ENCODE measurements at places on chromosomes 5 and 9. TPM values are rescaled to one million over a fixed set of nuclear protein-coding genes. Genes with fewer than 3 reads are reported as not detected.

GRCh38 chr5:6700685-6701355 is 12.4 kb upstream of the TENT4A start:
- DNase-seq = no peak

GRCh38 chr9:36140086-36141084 is 3.9 kb downstream of the GLIPR2 start:
- no peak for DNase-seq

DNA sequence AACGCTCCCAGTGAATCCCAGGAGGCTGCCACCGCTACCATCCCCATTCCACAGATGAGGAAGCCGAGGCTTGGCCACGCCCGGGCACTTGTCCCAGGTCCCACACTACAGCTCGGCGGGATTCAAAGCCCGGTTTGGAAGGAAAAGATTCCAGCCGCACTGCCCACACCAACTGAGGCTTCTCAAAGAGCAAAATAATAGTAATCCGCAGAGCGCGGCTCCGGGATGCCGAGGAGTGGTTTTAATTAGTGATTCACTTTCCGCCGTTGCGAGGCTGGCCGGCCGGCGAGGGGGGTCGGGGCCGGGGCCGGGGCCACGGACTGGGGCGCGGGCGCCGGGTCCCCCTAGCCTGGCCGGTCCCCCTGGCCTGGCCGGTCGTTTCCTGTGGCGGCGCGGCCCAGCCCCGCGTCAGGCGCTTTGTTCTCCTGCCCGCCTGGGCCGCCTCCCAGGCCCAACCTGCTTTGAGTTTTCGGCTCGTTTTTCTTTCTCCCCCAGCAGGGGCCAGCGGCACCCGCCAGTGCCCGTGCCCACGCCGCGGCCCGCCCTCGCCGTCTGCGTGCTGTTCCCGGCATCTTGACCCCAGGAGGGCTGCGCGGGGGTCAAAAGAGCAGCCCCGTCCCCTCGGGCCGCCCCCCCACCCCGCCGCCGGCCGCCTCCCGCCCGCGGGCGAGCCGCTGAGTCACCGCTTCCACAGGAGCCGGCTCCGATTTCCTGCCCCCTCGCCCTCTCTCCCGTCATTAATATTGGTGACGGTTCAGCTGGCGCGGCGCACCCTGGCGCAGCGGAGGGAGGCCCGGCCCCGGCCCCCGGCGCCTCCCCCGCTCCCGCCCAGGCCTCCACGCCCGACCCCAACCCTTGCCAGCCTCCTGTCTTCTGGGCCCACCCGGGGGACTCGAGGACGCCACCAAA is 31.2 kb downstream of the FGF18 start:
- peak; percentile 34 for DNase-seq

DNA sequence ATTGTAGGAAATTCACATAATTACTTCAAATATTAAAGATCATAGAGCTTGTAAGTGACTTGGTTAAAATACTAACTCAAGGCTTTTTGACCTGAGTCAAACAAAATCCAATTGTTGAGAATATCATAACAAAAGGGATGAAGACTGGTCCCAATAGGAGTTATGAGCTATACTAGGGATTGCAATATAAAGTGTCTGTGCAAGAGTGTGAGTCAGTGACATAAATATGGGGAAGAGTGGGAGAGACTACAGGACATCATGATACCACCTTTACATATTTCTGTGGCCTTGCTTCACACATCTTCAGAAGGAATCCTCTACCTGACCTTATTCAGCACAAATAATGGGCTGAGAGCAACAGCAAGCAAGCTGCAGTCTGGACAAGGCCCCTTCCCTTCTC is 180.9 kb upstream of the SLC24A2 start:
- no peak for DNase-seq

GRCh38 chr9:123053046-123053445 is 19.6 kb downstream of the GPR21 start:
- DNase-seq = no peak

DNA sequence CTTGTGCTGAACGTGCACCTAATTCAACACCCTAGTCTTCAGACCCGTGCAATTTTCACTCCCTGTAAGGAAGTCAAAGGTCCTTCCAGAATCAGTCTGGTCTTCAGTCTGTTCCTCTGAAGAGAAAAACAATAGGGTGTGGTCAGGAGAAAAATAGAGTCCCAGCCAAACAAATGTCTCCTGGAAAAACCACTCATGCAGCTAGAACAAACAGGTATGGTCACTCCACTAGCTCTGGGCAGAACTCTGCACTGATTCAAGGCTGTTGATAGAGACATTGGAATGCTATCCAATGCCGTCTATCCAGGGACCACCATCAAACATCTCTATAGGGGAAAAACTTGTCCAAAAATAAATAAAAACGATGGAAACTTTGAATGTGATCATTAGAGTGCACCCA is 81.8 kb upstream of the MAP3K1 start:
- DNase-seq = no peak

DNA sequence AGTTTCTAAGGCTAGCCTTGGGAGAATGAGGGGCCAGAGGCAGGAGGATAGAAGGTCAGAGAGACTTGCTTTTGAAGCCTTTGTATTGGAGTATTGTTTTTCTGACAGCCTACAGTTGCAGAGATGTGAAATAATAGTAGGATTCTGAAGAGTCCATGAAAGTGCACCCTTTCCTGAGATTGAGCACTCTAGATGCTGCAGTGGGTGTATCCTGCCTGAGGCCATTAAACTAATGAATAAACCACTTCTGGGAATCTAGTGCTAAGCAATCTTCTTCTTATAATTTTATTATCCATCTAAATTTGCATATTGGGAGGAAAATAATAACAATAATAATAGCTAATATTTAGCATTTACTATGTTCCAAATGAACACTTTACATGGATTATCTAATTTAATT is 19.3 kb upstream of the NNT start:
- DNase-seq = no peak

- DNase-seq = no peak
Observed at GRCh38 chr9:4862506-4863250, 69.9 kb downstream of the RCL1 start.

- no peak for DNase-seq
Observed at GRCh38 chr5:135986891-135987401, 32.2 kb upstream of the LECT2 start.

DNA sequence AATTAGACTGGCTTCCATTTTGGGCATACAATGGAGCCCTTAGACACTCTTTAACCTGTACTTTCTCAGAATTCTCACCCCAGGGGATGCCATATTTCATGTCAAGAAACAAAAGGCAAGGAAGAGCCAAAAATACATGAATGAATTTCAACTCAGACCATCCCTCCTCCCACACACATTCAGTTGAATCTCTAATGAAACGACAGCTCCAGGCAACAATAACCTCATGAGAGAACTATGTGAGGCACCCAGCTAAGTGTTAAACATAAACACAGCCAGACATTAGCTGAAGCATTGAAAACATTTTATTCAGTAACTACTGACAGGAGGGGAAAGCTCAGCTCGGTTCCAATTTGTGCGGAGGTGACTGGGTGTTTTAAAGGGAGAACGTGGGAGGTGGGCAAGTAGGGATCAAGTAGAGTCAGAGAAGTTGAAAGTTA is 1359.1 kb upstream of the CDH9 start:
- DNase-seq = no peak

DNA sequence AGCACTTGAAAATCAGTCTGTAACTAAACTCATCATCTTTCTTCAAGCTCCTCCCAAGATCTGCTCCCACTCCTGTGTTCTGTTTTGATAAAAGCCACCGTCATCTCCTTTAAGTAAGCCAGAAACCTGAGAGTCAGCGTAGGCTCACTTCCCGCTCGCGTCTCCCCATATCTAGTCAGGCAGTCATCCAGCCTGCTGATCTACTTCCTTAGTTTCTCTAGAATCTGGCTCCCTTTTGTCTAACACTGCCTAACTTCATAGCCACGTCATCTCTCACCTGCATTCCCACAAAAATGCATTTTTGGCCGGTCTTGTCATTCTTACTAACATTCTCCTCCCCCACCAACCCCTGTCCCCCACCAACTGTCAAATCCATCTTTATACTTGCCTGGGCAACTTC is 3.0 kb upstream of the TJP2 start:
- DNase-seq = no peak

DNA sequence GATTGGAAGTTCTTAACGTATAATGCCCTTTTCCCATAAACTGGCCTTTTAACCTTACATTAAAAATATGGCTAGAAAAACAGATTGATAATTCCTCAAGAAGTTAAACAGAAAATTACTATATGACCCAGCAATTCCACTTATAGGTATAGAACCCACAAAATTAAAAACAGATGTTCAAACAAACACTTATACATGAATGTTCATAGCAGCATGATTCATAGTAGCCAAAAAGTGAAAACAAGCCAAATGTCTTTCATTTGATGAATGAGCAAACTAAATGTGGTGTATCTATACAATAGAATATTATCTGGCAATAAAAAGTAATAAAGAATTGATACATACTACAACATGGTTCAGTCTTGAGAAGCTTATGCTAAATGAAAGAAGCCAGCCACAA is 35.5 kb downstream of the POU5F2 start:
- DNase-seq = no peak

GRCh38 chr5:172435362-172436077 is 18.8 kb downstream of the SH3PXD2B start:
- no peak for DNase-seq

DNA sequence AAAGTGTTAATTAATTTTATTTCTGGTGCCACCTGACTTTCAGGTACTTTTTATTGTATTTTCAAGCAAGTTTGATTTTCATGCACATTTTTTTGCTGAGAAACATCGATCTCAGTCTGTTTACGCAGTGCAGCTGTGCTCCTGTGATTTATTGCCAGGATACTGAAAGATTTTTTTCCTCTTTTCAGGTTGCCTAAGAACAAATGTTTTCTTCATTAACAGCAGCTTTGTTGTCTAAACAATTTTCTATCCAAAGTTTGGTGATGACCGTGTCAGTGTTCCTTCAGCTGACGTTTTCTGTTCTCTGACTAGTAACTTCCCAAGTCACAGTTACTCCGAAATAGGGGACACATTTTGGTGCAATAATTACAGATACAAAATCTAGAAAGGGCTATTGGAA is 78.1 kb downstream of the VCAN start:
- no peak for DNase-seq

- no peak for DNase-seq
Observed at GRCh38 chr9:23938908-23939307, 112.9 kb upstream of the ELAVL2 start.

GRCh38 chr5:127609011-127609410 is 39.9 kb upstream of the CTXN3 start:
- DNase-seq = no peak

DNA sequence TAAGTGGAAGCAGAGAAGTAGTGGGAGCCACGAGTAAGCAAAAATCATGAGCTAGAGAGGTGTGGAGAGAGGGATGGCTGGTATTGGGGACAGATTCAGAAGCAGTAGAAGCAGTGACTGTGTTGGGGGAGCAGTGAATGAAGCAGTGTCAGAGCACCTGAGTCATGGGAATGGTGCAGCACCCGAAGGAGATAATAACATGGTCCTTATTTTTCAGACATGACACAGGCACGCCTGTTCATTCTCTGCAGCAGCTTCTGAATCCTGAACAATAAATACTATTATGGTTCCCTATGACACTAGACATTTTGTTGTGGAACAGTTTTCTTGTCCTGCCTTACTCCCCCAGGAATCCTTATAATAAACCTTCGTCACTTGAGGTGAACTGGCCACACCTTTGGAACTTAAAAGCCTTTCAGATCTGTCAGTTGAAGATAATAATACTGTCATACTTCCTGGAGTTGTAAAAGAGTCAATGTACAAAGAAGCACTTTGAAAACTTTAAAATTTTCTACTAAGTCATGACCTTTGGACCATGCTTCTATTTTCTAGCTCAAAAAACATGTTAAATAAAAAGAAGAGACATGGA is 7.0 kb upstream of the RASA1 start:
- no peak for DNase-seq

- DNase-seq = no peak
Observed at GRCh38 chr5:34867660-34868059, 28.7 kb downstream of the TTC23L start.

GRCh38 chr5:155905364-155905763 is 421.6 kb upstream of the SGCD start:
- DNase-seq = no peak

GRCh38 chr9:89606624-89607311 is 2.0 kb downstream of the GADD45G start:
- no peak for DNase-seq

The DMRTA1 gene
- polyA plus RNA-seq = 1.1 TPM

The DND1 gene
- 0.29 TPM for polyA plus RNA-seq

The PDZD2 gene
- polyA plus RNA-seq = 21.5 TPM

The FOCAD gene
- 26.5 TPM for polyA plus RNA-seq

The SLC24A2 gene
- 0.14 TPM for polyA plus RNA-seq

The CATSPER3 gene
- 0.58 TPM for polyA plus RNA-seq

The POU5F2 gene
- 0.03 TPM for polyA plus RNA-seq

The KCNV2 gene
- polyA plus RNA-seq = 0.09 TPM

The IRX4 gene
- polyA plus RNA-seq = 0.75 TPM

The CCNO gene
- 8.2 TPM for polyA plus RNA-seq

The STKLD1 gene
- polyA plus RNA-seq = 5.0 TPM

Measured in right renal pelvis (tissue), 4 donors.